ENCODE measurements at places on chromosomes 2 and 18. TPM values are rescaled to one million over a fixed set of nuclear protein-coding genes. Genes with fewer than 3 reads are reported as not detected.
A peak's percentile ranks its signal among the peaks of the same experiment; 100 is the strongest.

DNA sequence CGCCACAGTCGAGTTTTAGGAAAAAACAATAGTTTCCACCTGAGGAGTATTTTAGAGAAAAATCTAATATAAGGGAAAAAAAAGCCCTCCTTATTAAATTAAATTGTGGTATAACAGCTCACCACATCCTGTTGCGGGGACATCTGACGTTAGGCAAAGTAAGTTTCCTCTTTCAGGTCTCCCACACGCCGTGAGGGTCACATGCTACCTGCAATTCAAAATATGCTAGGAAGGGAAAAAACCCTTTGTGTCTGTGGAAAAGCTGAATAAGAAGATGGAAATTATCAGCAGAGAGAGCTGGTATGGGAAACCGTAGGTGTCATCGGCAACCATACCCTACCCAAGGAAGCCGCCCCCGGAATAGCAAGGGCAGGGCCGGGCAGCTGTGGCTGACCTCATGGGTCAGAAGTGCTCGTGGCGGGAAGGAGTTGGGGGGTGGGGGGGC is 128.0 kb downstream of the NFATC1 start:
- no peak for DNase-seq

DNA sequence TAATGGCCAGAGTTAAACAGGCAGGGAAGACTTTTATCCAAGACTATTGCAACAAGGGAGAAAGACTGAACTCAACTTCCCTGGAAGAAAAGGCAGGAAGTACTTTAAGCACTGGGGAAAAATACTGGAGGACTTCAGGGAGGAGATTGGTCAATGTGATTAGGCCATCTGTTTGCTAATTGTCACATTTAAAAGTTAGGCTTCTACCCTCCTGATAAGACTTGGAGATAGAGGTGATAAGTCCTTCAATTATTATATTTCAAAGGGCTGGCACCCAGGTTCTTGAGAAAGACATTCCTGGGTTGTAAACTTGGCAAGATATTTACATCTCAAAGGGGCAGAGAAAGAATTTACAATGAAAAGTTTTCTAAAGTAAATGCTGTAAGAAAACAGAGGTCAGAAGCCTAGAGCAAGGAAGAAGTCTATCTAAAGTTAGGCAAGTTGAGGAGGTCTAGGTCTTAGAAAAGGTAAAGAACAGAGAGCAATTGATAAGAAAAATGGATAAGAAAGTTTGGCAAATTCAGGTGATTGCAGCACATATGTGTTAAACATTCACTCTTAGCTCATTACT is 48.4 kb downstream of the DTNA start:
- no peak for DNase-seq

DNA sequence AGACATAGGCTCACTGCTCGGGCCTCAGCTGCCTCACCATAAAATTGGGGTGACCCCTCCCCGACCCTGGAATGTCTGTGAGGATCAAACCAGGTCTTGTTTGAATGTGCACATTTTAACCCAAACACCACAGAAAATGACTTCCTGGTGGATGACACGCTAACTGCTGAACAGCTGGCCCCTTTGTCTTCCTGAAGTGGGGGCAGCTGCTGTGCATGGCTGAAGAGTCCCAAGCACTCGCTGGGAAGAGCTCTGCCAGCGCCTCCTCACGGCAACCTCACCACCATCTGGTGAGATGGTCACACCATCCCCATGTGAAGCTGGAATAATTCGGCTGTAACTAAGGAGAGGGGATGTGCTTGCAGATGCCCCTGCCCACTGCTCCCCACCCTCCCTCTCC is 34.0 kb downstream of the AQP12A start:
- no peak for DNase-seq

DNA sequence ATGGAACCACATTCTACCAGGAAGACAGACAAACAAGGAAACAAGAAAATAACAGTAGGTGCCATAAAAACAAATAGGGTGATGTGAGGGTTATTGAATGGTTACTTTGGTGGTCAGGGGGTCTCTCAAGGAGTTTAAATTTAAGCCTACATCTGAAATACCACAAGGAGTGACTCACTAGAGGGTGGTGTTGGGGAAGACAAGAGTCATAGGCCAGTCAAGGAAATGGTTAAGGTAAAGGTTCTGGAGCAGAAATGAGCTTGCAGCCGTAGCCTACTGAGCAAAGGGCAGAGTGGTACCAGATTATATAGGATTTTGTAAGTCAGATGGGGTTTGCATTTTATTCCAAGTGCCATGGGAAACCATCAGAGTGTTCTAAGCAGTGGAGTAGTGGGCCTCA is 135.6 kb upstream of the DAPL1 start:
- DNase-seq = no peak

- DNase-seq = no peak
These were observed 1058.3 kb upstream of the TMEFF2 start for GRCh38 chr2:193253014-193253530.

- DNase-seq = no peak
These were observed 68.1 kb upstream of the SPTBN1 start for GRCh38 chr2:54388076-54388475.

- DNase-seq = no peak
These were observed 61.3 kb upstream of the RAPGEF4 start for GRCh38 chr2:172674034-172674967.

- DNase-seq = no peak
These were observed 2.1 kb downstream of the SPOPL start for GRCh38 chr2:138503652-138504051.

GRCh38 chr2:167132066-167132465 is 243.8 kb downstream of the XIRP2 start:
- no peak for DNase-seq

The TTLL4 gene
- polyA plus RNA-seq = 16.3 TPM

The CXCR4 gene
- not detected for polyA plus RNA-seq

- DNase-seq = no peak
These were observed 31.6 kb downstream of the KCMF1 start for GRCh38 chr2:85002534-85002933.

- no peak for DNase-seq
These were observed 48.4 kb upstream of the APCDD1 start for GRCh38 chr18:10405816-10406663.

The LTBP1 gene
- polyA plus RNA-seq = 517 TPM

- no peak for DNase-seq
These were observed 580.0 kb downstream of the RNF144A start for GRCh38 chr2:7497178-7497577.

The NCKAP5 gene
- 16.6 TPM for polyA plus RNA-seq

- DNase-seq = no peak
These were observed 509.6 kb upstream of the TCF4 start for GRCh38 chr18:56097621-56098020.

- no peak for DNase-seq
These were observed 87.0 kb upstream of the KCNH7 start for GRCh38 chr2:162925595-162925994.

The PIGN gene
- 33.7 TPM for polyA plus RNA-seq

GRCh38 chr18:79693561-79694205 is 14.1 kb downstream of the CTDP1 start:
- no peak for DNase-seq

- peak; percentile 73 for DNase-seq
These were observed 74.1 kb downstream of the CABYR start for GRCh38 chr18:24212939-24213338.

DNA sequence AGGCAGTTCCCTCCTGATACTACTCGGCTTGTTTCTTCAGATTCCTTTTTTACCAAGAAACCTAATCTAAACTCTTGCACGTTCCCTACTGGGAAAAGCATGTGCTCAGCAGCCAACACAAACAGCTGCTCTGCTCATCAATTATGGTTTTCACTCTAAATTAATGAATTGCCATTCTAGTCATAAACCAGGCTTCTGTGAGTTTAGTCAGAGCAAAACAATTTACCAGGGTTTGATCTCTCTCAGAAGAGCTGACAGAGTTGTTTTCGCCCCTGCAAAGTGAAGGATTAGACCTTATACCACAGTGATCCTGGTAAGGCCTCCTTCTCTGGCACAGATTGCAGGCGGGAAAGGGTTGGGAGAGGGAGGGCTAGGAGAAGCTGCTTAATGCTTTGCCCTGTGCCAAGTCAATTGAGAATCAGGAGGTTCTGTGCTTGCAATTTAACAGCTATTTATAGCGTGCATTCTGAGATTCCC is 57.2 kb downstream of the REEP1 start:
- no peak for DNase-seq

DNA sequence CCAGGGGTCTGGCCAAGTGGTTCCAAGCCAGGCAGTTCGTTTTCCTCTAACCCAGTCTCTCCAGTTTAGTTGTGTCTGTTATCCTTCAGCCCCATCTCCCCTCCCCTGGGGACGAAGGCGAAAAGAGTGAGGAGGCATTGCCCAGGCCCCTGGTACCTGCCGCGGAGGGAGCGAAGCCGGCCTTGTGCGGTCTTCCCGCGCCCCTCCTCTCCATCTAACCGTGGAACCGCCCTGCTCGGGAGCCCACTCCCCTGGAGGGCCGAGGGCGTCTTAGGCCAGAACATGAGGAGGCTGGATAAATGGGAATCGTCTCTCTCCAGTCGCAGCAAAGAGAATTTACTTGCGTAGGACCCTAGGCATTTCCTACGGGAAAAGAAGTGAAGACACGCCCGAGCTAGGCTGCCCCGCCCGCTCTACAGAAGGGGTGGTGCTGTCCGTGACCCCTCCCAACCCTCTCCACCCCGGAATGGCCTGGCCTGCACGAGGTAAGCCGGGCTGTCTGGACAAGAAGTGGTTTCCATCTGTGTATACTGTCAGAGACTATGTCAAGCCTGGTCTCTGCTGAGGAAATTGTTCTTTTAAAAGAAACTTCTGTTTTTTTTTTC is 156.2 kb downstream of the MIB1 start:
- DNase-seq = no peak

- DNase-seq = no peak
These were observed 18.0 kb downstream of the SUCLG1 start for GRCh38 chr2:84441036-84441435.

The RESP18 gene
- not detected for polyA plus RNA-seq

DNA sequence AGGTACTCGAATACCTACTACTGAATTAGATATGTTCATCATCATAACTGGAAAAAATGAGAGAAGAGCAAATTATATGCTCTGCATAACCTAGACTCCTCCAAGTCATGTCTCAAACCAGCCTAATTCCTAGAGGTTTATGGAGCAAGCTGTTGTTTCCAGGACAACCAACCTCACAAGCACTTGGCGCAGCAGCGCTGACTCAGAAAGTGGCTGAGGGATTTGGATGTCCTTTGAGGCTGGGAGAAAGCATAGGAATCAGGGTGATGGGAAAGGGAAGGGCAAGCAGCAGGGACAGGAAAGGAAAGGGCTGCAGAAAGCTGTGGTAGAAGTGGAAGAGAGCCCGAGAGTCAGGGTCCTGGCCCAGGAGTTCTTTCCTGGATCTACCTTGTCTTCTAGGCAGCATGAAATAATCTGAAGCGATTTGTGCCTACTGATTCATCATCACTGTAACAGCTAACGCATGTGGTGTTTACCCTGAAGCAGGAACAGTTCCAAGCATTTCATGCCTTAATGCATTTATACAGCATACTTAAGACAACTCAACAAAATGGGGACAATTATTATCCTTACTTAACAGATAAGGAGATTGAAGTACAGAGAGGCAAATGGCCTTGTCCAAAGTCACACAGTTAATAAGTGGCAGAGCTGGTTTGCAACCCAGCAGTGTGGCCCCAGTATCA is 3.7 kb downstream of the PLEK start:
- peak; percentile 45 for DNase-seq

DNA sequence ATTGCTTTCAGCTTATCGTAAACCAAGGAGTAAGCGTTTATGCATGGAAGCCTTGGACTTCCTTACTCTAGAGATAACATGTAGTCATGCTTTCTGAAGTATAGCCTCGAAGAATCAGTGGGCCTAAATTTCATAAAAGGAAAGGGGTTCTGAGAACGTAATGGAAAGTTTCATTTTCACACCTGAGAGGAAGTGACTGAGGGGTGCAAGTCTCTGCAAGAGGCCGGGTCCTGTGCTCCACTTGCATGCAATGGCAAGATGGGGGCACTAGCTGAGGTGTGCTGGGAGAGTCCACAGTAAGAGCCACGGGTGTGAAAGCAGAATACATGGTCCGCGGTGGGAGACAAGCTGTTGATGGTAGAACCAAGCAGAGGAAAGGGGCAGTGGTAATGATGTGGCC is 36.5 kb upstream of the C1D start:
- DNase-seq = no peak

DNA sequence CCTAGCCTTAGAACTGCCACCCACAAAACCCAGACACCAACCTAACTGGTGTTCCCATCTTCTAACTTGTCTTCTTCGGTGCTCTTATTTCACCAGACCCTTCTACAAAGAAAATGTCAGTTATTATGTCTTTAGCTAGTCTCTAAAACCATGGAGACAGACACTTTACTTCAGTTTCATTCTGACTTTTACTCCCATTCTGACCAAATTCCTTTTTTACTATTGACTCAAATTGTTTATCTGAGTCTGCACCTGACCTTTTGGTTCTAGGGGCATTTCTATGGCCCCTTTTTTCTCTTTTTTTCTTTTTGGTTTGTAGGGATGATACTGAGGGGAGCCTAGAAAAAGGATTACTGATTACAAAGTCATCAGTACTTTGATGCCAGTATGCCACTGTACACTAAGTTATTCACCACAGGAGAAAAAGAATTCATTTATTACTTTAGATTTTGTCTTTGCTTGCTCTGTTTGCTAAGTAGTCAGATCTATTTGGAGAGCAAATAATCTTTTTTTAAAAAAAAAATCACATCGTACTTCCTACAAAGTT is 6.8 kb upstream of the SLC1A4 start:
- DNase-seq = no peak

- DNase-seq = no peak
These were observed 96.4 kb downstream of the MAPRE2 start for GRCh38 chr18:35137632-35138031.

The SERPINB3 gene
- polyA plus RNA-seq = not detected

DNA sequence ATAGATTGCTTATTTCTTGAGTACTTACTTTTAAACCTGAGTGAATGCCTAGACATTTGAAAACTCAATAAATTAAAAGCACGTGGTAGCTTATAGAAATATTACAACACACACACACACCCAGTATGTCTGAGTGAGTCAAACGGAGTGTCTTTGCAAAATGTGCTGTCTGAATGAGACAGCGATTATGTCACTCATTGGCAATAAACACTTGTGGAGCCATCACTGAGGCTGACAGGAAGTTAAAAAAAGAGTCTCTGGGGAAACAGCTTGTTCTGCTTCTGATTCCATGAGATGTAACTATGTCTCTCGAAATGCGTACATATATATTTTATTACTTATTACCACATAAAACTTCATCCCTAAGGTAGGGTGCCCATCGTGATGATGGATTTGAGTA is 22.3 kb upstream of the VPS4B start:
- no peak for DNase-seq

DNA sequence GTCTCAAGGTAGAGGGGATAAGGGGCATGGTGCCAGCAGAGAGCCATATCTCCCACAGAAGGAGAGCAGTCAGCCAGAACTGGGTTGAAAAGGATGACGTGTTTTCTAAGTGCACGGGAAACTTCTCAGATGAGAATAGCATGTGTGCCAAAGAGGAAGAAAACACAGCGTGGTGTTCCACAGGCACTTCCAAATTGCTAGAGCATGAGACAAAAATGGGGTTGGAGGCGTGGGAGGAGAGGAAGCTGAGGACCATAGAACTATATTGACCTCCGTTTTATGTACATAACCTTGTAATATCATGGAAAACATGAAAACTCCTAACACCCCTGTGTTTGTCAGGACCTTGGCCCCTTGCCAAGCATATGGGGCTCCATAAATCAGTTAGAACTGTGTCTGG is 682.7 kb upstream of the RAB6C start:
- DNase-seq = no peak

The AOX1 gene
- polyA plus RNA-seq = 7.9 TPM

- no peak for DNase-seq
These were observed 91.6 kb downstream of the ASB1 start for GRCh38 chr2:238518172-238518820.

- no peak for DNase-seq
These were observed 74.9 kb downstream of the ORC4 start for GRCh38 chr2:147945660-147946059.

- no peak for DNase-seq
These were observed 39.6 kb downstream of the TTC39C start for GRCh38 chr18:24054130-24054529.

Measured in AG04450 (cell line).